ENCODE measurements at places on chromosomes 7 and 10.
A peak's percentile ranks its signal among the peaks of the same experiment; 100 is the strongest.

GRCh38 chr10:48632166-48632565 is 27.3 kb upstream of the ARHGAP22 start:
- DNase-seq = no peak

DNA sequence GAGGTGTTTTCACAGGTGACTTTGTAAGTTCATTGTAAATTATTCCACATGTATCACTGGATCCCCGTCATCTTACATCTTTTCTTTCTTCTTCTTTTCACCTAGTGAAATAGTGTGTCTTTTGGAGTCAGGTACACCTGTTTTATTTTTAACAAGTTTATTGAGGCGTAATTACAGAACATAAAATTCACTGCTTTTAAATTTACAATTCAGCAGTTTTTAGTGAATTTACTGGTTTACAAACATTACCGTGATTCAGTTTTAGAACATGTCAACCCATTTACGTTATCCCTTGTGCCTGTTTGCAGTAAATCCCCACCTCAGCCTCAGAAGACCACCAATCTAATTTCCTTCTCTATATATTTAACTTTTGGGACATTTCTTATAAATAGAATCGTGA is 256.9 kb downstream of the EXOC4 start:
- no peak for DNase-seq

- no peak for DNase-seq
These were observed 75.2 kb upstream of the ANLN start for GRCh38 chr7:36314491-36314890.

- DNase-seq = no peak
These were observed 41.7 kb downstream of the AKR1E2 start for GRCh38 chr10:4867520-4868356.

DNA sequence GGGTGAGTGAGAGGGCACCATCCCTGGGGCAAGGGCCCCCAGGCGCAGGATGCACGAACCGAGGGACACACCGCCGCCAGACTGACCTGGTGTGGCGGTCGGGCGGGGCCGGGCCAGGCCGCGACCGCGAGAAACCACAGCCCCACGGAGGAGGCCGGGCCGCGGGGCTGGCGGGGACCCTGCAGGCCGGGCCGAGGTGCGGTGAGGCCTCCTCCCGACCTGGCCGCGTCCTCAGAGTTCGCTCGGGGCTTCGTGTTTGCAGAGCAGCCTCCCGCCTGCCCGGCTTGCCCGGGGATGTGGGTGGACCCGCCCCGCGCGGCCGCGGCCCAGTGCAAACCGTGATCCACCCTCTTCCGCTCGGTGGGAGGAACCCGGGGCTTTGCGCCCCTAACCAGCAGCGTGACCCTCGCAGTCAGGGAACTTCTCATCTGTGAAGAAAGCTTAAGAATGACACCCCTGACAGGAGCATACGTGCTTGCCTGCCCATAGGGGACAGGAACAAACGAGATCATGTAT is 20.6 kb upstream of the HOXA13 start:
- DNase-seq = no peak

DNA sequence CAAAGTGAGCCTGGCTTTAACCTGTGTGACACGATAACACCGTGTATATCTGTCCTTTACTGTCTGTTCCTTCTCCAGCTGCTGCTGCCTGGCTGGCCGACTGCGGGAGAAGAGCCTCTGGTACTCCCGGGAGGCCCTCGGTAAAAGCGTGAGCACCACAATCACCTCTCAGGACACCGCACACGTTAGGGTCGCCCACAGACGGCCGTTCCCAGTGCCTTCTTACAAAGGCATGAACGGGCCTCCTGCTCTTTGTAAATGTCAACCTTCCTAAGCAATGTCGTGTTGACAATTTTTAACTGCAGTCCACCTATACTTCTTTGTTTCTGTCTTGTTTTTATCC is 177.6 kb downstream of the DIP2C start:
- no peak for DNase-seq

DNA sequence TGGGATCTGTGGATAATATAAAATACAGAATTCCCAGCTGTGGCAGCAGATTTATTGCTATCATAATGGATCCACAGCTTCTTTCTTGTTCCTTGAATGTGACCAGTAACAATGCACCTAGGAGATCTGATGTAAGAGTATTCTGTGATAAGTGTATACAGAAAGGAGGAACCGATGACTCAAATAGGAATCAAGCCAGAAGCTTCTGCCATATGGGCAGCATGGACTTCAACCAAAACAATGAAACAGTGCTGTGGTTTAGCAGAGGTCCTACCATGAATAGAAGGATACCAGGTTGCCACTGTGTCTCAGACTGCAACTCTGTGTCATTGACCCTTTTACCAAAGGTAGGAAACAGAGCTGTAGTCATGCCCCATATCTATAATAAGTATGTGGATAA is 81.8 kb downstream of the PTPRZ1 start:
- DNase-seq = no peak

DNA sequence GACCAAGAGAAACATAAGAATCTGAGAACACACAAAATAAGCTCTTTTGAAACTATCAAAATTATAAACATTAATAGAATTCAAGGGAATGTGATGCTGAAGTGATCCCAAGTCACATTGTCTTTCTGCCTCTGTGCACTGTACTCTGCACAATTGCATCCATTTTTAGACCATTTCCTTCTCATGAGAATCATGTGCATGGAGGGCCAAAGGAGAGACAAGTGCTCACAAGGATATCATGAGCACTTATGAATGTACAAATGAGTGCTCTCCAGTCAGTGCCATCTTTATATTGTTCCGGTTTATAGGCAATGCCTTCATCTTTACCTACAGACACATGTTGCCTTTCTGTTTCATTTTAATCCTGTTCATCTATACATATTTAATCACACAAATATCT is 36.9 kb downstream of the MET start:
- DNase-seq = no peak

DNA sequence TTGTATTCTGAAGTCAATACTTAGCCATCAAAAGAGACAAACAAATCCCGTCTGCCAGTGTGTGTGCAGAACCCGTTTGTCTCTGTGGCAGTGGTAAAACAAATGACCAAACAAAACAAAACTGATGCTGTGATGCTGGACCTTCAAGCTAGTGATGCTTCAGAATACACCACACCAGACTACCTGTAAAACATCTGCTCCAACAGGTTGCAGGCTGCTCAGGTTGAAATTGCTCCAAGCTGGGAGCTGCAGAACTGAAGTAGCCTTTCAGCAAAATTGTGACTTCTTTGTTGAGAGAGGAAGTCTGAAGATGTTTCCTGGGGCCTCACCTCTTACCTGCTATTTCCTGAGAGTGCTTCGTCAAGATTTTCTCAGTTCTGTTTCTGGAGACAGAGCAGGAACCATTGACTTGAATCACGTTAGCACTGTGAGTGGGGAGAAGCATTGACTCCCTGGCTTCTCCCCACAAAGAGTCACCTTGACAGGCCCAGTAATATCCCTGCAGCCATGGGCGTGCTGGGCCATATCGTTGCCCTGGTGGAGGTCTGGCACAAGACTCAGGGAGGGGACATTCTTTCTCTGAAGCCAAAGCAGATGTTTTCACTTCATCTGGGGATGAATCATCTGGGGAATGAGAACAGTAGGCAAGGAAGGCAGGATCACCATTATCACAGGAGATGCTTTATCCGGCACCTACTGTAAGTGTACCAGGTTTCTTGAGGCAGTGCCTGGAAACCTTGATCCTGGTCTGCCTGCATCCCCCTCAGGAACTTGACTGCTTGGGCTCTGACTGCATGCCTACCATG is 80.2 kb downstream of the RBM20 start:
- no peak for DNase-seq

DNA sequence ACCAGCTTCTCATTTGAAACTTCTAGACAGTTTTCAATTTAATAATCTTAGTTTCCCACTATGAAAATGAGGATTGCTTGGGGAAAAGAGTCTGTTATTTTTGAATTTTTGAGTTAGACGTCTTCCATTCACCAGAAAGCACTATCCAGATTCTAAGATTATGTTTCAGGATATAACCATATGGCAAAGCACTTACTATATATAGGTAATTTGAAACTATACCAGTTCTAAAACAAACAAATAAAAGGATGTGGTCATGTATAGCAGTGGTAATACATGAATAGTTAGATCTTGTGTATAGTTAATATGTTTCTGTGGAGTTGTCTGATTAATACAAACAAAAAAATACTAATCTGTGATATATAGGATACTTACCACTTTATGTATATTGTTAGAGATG is 320.0 kb downstream of the EXOC4 start:
- no peak for DNase-seq

DNA sequence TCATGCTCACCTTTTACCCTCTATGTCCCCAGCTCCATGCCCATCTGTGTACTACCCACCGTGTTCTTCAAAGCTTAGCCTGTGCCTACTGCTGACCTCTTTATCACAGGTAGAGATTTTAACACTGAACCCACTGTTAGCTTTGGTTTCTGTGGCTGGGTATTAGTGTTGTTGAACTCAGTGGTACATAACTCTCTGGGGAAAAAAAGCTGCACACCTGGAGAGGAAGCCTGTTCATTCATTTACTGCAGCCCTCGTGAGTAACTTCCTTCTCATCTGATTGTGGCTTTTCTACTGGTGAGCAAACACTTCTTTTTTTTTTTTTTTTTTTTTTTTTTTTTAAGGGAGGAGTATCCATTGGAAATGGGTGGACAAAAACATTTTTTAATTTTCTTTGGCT is 326.3 kb downstream of the CCSER2 start:
- no peak for DNase-seq

DNA sequence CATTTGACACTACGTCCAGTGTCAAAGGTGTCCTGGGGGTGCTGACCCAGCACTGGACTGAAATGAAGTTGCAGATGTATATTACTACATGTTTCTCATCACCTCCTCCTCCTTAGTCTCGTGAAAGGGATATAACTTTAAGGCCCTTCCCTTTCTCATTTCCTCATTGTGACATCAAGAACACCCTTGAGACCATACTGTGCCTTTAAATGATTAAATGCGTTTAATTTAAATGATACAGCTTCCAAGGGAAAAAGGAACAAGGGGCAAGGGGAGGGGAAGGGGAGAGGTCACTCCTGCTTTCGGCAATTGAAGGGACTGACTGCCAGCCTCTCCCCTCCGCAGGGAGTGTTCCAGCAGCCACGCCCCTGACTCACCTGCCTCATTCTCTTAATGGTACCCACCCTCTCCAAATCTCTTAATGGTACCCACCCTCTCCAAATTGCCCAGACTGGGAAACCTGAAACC is 80.5 kb upstream of the KMT2E start:
- DNase-seq = no peak

DNA sequence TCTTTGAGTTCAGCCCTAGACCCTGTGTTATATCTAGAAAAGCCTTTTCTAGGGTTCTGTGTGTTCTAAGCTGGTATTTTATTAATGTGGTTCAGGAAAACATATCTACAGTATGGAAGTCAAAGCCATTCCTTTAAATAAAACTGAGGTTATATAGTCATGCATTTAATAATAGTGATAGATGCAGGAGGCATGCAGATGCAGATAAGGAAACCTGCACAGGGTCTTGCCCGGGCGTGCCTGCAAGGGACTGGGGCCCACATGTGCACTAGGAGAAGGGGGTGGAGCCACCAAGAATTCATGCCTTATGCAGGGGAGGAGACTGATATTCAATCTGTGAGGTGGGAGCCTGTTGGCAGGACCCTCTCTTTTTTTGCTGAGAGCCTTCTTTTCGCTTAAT is 171.5 kb downstream of the PRPF18 start:
- peak; percentile 76 for DNase-seq

GRCh38 chr7:135330088-135330487 is 96.5 kb downstream of the STRA8 start:
- DNase-seq = no peak

- no peak for DNase-seq
These were observed 847 bp downstream of the GARS1 start for GRCh38 chr7:30595436-30596013.

DNA sequence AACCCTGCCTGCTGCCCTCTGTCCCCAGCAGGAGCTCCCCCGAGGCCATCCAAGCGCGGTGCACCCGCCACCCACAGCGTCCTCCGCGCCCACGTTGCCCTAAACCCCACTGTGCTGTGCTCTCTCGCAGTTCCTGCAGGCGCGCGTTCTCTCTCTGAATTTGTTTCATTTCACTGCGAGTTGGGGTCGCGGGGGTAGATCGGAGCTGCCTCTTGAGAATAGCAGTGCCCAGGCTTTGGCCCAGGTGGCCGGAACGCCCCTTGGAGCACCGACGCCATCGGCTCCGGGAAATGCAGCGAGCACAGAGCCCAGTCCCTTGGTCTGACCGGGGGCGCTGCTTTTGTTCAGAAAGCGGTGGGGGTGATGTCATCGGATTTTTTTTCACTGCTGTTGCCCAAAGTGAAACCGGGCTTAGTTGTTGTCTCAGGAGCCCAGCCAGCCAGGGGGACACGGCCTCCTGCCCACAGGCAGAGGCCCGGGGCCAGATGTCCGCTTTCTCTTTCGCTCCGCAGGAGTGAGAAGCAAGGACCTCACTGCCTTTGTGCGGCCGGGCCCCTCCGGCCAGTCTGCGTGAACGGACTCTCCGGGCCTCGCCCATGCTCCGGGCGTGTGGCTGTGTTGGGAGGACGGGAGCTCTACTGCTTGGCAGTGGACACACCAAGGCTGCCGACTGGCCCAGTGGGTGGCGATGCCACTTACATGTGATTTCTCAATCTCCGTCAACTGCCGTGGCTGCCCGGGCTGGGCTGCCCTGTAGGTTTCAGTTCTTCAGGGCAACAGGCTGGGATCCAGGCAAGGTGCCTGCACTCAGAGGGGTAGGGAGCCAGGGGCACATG is 43.1 kb downstream of the FOXK1 start:
- no peak for DNase-seq
